ENCODE measurements at places on chromosomes 2 and 18.

- peak; percentile 90 for DNase-seq
Observed at GRCh38 chr2:191625016-191625415, 52.9 kb upstream of the NABP1 start.

- peak; percentile 92 for DNase-seq
Observed at GRCh38 chr18:48951448-48952286, 902 bp upstream of the SMAD7 start.

- peak; percentile 44 for DNase-seq
Observed at GRCh38 chr18:321865-322467, 54.1 kb upstream of the THOC1 start.

DNA sequence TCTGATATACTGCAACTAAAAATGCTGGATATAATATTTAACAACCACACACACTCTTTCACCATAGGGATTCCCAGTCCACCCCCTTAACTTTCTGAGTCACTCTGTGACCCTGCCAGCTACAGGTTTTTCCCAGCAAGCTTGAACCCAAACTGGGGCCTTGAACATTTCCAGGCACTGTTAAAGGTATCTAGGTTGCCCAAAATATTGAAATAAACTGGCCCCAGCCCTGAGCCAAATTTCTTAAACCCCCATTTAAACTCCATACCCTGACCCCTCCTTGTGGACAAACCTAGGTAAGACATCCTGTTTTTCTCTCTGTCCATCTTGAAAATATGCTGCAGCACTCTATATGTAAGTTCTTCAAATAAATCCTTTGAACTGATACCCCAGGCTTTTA, 19.7 kb upstream of the DCTN1 start:
- peak; percentile 44 for DNase-seq

DNA sequence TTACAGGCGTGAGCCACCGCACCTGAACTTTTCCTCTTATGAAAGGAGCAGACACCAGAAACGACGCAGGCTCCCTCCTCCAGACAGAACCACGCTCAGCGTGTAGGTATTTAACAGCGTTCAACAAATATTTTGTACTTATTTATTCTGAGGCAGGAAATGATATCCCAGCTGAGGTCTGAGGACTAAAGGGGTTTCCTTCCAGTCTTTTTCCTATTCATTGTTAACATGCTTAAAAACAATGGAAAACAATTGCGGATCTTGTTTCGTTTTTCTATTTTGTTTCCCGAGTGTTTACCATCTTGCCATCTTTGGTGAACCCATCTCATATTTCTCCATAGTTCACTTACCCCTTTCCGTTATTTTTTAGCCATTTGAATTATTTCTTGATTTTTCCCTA, 43.7 kb upstream of the FOSL2 start:
- DNase-seq, result no peak

All from suppressor macrophage treated with lipopolysaccharide for 4 hours (primary cell).